LNCaP clone FGC (cell line): ENCODE measurements at places on chromosomes 13 and 19.

DNA sequence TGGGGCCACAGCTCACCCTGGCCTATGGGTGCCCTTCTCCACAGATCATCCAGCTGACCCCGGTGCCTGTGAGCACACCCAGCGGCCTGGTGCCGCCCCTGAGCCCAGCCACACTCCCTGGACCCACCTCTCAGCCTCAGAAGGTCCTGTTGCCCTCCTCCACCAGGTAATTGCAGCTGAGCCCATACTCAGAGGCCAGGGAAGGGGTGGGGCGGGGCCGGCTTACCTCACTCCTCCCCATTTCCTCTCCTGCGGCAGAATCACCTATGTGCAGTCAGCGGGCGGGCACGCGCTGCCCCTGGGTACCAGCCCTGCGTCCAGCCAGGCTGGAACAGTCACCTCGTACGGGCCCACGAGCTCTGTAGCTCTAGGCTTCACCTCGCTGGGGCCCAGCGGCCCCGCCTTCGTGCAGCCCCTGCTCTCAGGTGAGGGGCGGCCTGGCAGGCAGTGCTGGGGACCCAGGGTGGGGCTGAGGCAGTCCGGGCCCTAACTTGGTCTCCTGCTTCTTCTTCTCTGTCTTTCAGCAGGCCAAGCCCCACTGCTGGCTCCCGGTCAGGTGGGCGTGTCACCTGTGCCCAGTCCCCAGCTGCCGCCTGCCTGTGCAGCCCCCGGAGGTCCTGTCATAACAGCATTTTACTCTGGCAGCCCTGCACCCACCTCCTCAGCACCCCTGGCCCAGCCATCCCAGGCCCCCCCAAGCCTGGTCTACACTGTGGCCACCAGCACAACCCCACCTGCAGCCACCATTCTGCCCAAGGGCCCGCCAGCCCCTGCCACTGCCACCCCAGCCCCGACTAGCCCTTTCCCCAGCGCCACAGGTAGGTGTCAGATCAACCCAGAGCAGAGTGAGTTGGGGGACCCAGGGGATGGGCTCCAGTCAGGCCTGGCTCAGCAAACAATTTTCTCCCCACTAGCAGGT lies 9.6 kb upstream of the PRR19 start:
- no peak for DNase-seq

GRCh38 chr13:42041011-42041683 lies 7.3 kb upstream of the DGKH start:
- no peak for DNase-seq

- no peak for DNase-seq
Observed at GRCh38 chr19:40174092-40174491, 17.1 kb upstream of the MAP3K10 start.

DNA sequence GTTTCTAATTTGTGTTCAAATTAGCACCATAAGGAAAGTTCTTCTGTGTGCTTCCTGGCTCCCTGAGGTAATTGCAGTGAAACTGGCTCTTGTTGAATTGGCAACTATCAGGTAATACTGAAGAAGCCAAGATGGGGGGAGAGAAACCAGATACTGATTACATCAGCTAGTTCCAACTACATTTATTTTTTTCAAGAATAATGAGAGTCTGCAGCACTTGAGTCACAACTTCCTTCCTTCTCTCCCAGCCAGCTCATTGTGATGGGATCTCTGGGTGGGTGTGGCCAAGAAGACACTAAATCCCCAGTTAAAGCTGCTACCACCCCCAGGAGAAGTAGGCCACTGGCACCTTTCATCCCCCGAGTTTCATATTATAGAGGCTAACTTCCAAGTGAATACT lies 100.7 kb upstream of the RXFP2 start:
- no peak for DNase-seq
